ENCODE measurements at places on chromosomes 5 and 9. TPM values are rescaled to one million over a fixed set of nuclear protein-coding genes. Genes with fewer than 3 reads are reported as not detected.

The CTXN3 gene
- not detected for total RNA-seq

The COL23A1 gene
- total RNA-seq: 0.83 TPM

The KCNMB1 gene
- not detected for total RNA-seq

The GPR150 gene
- 1.0 TPM for total RNA-seq

The SPATA31C1 gene
- total RNA-seq: not detected

GRCh38 chr5:16546732-16547131 is 70.1 kb downstream of the RETREG1 start:
- H3K4me3 ChIP-seq: no peak overlapping the region
- DNase-seq: no peak
- peaks cover 5% of the 10 kb centered on the region for H3K36me3 ChIP-seq
- H3K4me1 ChIP-seq: peaks cover 7% of the 10 kb centered on the region
- H3K27ac ChIP-seq: no peak overlapping the region
- no peaks in the 10 kb centered on the region for H3K27me3 ChIP-seq

- no peak for DNase-seq
- no peaks in the 10 kb centered on the region for H3K36me3 ChIP-seq
- no peak overlapping the region for H3K4me3 ChIP-seq
- H3K27me3 ChIP-seq: peaks cover 2% of the 10 kb centered on the region
- no peak overlapping the region for H3K27ac ChIP-seq
Observed at GRCh38 chr9:114273461-114273881, 49.4 kb upstream of the ORM1 start.

DNA sequence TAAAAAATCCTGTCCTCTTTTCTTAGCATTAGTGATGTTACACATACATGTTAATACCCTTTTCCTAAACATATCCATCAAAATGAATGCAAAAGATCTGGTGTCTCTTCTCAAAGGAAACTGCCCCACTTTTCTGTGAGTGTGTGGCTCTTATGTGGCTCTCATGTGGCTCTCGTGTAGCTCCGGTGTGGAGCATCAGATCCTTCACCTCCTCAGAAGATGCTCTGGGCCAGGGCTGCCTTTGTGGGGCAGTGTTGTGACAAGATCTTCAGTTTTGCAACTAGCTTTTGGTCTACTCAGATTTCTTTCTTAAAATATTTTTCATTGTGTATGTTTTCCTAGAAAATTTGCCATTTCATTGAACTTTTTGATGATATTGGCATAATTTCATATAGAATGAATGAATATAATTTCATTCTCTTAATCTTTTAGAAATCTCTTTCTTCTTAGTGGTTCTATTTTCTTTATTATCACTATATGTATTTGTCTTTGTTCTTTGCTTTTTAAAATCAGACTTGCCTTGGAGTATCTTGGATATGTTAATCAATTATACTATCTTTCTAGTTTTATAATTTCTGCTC is 19.4 kb downstream of the GARNL3 start:
- DNase-seq: no peak
- peaks cover 40% of the 10 kb centered on the region for H3K27me3 ChIP-seq
- no peak overlapping the region for H3K4me3 ChIP-seq

- H3K36me3 ChIP-seq: peaks cover 11% of the 10 kb centered on the region
- no peak overlapping the region for H3K27ac ChIP-seq
- no peak overlapping the region for H3K4me3 ChIP-seq
- DNase-seq: no peak
- H3K27me3 ChIP-seq: no peaks in the 10 kb centered on the region
Observed at GRCh38 chr9:135951889-135952663, 9.1 kb downstream of the UBAC1 start.

GRCh38 chr5:108953940-108954339 is 206.2 kb downstream of the FER start:
- DNase-seq: no peak
- no peaks in the 10 kb centered on the region for H3K36me3 ChIP-seq
- no peak overlapping the region for H3K4me3 ChIP-seq
- no peaks in the 10 kb centered on the region for H3K4me1 ChIP-seq
- no peaks in the 10 kb centered on the region for H3K27me3 ChIP-seq

- peaks cover 3% of the 10 kb centered on the region for H3K27me3 ChIP-seq
- no peak overlapping the region for H3K4me3 ChIP-seq
- H3K36me3 ChIP-seq: no peaks in the 10 kb centered on the region
- no peak for DNase-seq
- no peaks in the 10 kb centered on the region for H3K4me1 ChIP-seq
Observed at GRCh38 chr9:134333234-134333873, 7.1 kb downstream of the RXRA start.

DNA sequence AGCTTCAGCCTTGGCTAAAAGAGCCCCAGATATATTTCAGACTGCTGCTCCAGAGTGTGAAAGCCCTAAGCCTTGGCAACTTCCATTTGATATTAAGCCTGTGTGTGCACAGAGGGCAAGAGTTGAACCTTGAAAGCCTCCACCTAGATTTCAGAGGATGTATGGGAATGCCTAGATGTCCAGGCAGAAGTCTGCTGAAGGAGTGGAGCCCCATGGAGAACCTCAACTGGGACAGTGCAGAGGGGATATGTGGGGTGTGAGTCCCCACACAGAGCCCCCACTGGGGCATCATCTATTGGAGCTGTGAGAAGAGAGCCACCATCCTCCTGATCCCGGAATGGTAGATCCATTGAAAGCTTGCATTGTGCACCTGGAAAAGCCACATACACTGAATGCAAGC is 1784.8 kb upstream of the CDH9 start:
- no peaks in the 10 kb centered on the region for H3K36me3 ChIP-seq
- H3K4me1 ChIP-seq: no peaks in the 10 kb centered on the region
- no peak for DNase-seq
- H3K27ac ChIP-seq: no peak overlapping the region
- H3K27me3 ChIP-seq: no peaks in the 10 kb centered on the region

GRCh38 chr5:136192526-136193321 is at the start of gene SMIM32:
SMIM32 (minus strand) TSS chr5:136193162; CDS start chr5:136192524, 638 bp downstream.
- peaks cover 3% of the 10 kb centered on the region for H3K36me3 ChIP-seq
- no peak for DNase-seq
- H3K27me3 ChIP-seq: peaks cover 32% of the 10 kb centered on the region
- no peaks in the 10 kb centered on the region for H3K4me1 ChIP-seq

DNA sequence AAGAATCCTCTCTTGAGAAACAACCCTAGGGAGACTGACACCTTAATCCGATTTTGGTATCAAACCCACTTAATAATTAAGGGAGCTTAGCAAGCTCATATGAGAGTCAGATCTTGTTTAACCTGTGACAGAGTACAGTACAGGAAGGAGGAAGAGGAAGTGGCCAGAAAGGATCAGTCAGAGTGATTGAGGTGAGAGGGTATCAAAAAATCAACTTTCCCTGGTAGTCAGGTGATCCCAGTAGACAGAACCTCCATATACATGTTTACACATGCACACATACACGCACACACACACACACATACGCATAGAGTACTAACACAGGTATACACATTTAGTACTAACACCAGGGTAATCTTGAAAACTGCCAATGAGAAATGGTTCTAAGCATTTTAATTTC is 56.8 kb downstream of the GLIS3 start:
- peaks cover 17% of the 10 kb centered on the region for H3K4me1 ChIP-seq
- H3K4me3 ChIP-seq: peak overlapping the region; percentile 55
- peak overlapping the region; percentile 80 for H3K27ac ChIP-seq
- peaks cover 9% of the 10 kb centered on the region for H3K36me3 ChIP-seq
- no peaks in the 10 kb centered on the region for H3K27me3 ChIP-seq
- DNase-seq: no peak

DNA sequence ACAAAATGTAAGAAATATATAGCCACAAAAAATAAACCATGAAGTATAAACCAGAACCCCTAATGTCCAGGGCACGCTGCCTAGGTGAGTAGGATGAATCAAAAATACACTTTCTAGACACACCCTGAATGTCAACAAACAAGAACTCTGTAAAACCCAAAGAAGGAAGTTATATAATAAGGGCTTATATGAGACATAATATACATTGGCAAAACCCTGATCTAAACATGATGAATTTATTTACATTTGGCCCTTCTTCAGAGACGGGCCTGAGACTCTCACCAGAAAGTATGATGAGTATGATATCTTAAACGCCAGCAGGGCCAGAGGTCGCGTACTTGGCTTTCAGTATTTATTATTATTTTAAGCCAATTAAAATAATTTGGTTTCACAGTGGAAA is 125.1 kb upstream of the FST start:
- H3K4me1 ChIP-seq: no peaks in the 10 kb centered on the region
- no peaks in the 10 kb centered on the region for H3K27me3 ChIP-seq
- DNase-seq: no peak
- no peaks in the 10 kb centered on the region for H3K36me3 ChIP-seq
- no peak overlapping the region for H3K27ac ChIP-seq
